ENCODE measurements at places on chromosomes 12 and 14. TPM values are rescaled to one million over a fixed set of nuclear protein-coding genes. Genes with fewer than 3 reads are reported as not detected.

KRT72 gene
- not detected for total RNA-seq

RERGL gene
- not detected for total RNA-seq

TIMELESS gene
- 19.4 TPM for total RNA-seq

LRRK2 gene
- 0.15 TPM for total RNA-seq

SCN8A gene
- total RNA-seq: 17.8 TPM

TAS2R7 gene
- not detected for total RNA-seq
